ENCODE measurements at places on chromosomes 11 and 22.
A peak's percentile ranks its signal among the peaks of the same experiment; 100 is the strongest.

- peak; percentile 63 for DNase-seq
Observed at GRCh38 chr11:126824035-126824607, 176.4 kb downstream of the KIRREL3 start.

GRCh38 chr11:58086528-58086927 lies 38.8 kb downstream of the OR9I1 start:
- no peak for DNase-seq

DNA sequence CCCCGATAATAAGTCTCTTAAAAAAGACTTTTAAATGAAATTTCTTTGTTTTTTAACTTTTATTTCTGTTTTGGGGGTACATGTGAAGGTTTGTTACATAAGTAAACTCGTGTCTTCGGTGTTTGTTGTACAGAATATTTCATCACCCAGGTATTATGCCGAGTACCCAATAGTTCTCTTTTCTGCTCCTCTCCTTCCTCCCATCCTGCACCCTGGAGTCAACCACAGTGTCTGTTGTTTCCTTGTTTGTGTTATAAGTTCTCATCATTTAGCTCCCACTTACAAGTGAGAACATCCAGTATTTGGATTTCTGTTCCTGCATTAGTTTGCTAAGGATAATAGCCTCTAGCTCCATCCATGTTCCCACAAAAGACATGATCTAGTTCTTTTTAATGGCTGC lies 1.6 kb upstream of the GSTP1 start:
- DNase-seq: no peak

- DNase-seq: peak; percentile 60
Observed at GRCh38 chr11:8917157-8917825, 6.3 kb downstream of the AKIP1 start.

GRCh38 chr11:66857234-66857926 lies 516 bp downstream of the LRFN4 start:
- DNase-seq: no peak

DNA sequence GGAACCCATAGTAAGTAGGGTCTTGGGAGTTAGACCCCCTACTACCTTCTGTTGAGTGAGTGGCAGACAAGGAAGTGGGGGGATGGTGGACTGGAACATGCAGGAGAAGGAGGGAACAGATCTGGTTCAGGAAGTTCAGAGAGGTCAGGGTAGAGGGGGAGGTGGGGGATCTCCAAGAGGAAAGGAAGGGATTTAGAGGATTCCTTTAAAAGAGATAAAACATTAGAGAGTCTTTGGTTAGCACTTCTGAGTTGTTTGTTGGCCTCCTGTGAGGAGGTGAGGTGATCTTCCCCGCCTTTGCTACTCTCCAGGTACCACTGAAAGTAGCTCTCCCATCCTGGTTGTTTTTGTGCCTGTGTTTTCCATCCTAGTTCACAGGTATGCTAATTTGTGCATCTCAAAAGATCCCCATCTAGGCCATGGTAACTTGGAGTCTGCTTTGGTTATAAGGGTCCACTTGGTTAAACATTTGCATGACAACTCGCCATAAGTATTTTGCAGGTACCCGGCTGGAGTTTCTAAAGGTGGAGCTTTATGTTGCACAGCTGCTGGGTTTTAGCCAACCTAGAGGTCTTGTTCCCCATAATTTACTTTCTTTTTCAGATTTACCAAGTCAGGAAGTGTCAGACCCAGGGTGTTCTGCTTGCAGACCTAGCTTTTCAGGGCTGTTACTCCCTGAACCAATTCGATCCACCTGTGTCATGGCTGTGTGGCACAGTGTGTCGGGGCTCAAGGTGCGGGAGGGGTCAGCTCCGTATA lies 79.3 kb upstream of the SORL1 start:
- DNase-seq: peak; percentile 66

All from ELF-1 (cell line).